ENCODE measurements at places on chromosomes 4 and X. TPM values are rescaled to one million over a fixed set of nuclear protein-coding genes. Genes with fewer than 3 reads are reported as not detected.
A peak's percentile ranks its signal among the peaks of the same experiment; 100 is the strongest.

STK26 gene
- total RNA-seq = 56.0 TPM

BANK1 gene
- 0.29 TPM for total RNA-seq

FGD1 gene
- total RNA-seq = not detected

GRCh38 chrX:74147439-74147838, 156.5 kb upstream of the ZCCHC13 start:
- no peak overlapping the region for H3K4me3 ChIP-seq
- no peaks in the 10 kb centered on the region for H3K36me3 ChIP-seq
- no peak for DNase-seq
- H3K4me1 ChIP-seq = no peaks in the 10 kb centered on the region
- no peak overlapping the region for H3K27ac ChIP-seq

- H3K36me3 ChIP-seq = no peaks in the 10 kb centered on the region
- H3K27ac ChIP-seq = no peak overlapping the region
- DNase-seq = no peak
- no peak overlapping the region for H3K4me3 ChIP-seq
Measured at GRCh38 chr4:37562592-37562991, 123.6 kb downstream of the RELL1 start.

DNA sequence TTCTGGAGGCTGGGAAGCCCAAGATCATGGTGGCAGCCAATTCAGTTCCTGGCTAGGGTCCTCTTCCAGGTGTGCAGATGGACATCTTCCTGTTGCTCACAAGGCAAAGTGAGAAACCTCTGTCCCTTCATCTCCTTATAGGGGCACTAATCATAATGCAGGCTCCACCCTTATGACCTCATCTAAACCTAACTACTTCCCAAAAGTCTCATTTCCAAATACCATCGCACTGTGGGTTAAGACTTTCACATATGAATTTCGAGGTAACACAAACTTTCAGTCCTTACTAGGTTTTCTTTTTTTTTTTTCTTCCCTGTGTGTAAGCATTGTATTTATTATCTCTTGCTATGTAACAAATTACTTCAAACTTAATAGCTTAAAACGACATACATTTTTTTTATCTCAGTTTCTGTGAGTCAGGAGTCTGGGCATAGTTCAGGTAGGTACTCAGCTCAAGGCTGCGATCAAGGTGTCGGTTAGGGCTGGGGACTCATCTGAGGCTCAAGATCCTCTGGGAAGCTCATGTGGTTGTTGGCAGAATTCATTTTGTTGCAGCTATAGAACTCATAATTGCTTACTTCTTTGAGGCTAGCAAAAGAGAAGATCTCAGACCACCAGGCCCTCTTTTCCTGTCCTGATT, 204.7 kb upstream of the STK26 start:
- H3K27me3 ChIP-seq = no peaks in the 10 kb centered on the region
- H3K4me1 ChIP-seq = peaks cover 29% of the 10 kb centered on the region
- no peak overlapping the region for H3K4me3 ChIP-seq
- no peak for DNase-seq

- H3K27ac ChIP-seq = no peak overlapping the region
- no peaks in the 10 kb centered on the region for H3K27me3 ChIP-seq
- H3K4me3 ChIP-seq = no peak overlapping the region
Measured at GRCh38 chrX:10922159-10922558, 189.0 kb upstream of the HCCS start.

GRCh38 chr4:19230906-19231545, 1020.7 kb upstream of the SLIT2 start:
- H3K4me1 ChIP-seq = no peaks in the 10 kb centered on the region
- H3K4me3 ChIP-seq = no peak overlapping the region
- no peak for DNase-seq
- H3K27me3 ChIP-seq = no peaks in the 10 kb centered on the region
- no peak overlapping the region for H3K27ac ChIP-seq
- no peaks in the 10 kb centered on the region for H3K36me3 ChIP-seq

DNA sequence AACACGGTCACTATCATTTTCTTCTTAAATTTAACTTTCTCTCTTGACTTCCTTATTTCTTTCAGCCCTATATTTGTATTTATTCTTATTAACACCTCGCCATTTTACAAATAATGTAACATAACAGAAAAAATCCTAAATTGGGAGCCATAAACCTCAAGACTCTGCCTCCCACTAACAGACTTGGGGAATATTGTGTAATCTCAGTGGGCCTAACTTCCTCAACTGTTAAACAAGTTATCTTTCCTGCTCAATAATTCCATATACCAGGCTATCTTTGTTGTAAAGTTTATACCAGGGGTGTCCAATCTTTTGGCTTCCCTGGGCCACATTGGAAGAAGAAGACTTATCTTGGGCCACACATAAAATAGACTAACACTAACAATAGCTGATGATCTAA, 26.2 kb downstream of the PRSS12 start:
- no peaks in the 10 kb centered on the region for H3K36me3 ChIP-seq
- H3K4me3 ChIP-seq = no peak overlapping the region
- no peak for DNase-seq
- no peak overlapping the region for H3K27ac ChIP-seq
- peaks cover 7% of the 10 kb centered on the region for H3K27me3 ChIP-seq
- H3K4me1 ChIP-seq = no peaks in the 10 kb centered on the region

DNA sequence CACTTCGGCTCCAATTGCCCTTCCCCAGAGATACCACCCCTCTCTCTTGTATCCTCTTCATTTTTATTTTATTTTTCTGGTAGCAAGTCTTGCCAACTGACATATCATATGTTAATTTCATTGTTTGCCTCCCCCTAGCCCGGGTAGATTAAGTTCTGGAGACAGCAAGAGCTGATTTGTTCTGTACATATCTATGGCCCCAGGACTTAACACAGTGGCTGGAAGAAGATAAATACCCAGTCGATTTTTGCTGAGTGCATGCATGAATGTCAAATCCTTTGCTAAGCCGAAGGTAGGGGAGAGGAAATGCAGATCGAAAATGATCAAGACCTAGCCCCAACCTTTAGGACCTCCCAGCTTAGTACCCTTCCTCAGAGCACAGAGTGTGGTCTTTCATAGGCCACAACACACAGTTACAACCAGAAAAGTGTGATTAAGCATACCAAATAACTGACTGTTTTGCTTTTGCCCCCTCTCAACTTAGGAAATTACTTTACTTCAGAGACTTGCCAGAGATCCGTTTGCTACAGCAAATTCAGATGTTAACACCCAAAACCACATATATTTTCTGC, 58.7 kb upstream of the KLF3 start:
- DNase-seq = no peak
- peak overlapping the region; percentile 13 for H3K27ac ChIP-seq
- no peaks in the 10 kb centered on the region for H3K36me3 ChIP-seq
- peaks cover 26% of the 10 kb centered on the region for H3K4me1 ChIP-seq
- no peak overlapping the region for H3K4me3 ChIP-seq

Measured in activated CD8-positive, alpha-beta T cell treated with anti-CD3 and anti-CD28 coated beads, Interleukin-2, amount 10 ng/mL, durations not matched to agents 7 days and 5 days (primary cell).